Articular chondrocyte of knee joint (primary cell): ENCODE measurements at places on chromosomes 16 and 17. TPM values are rescaled to one million over a fixed set of nuclear protein-coding genes. Genes with fewer than 3 reads are reported as not detected.

LYRM9 gene
- total RNA-seq = 20.5 and 20.9 TPM in 2 replicates

SMCR8 gene
- total RNA-seq = 22.1 and 22.5 TPM in 2 replicates

ODAD4 gene
- total RNA-seq = 1.3 and 3.9 TPM in 2 replicates

RNF222 gene
- not detected in 2 replicates for total RNA-seq

KRTAP17-1 gene
- total RNA-seq = not detected in 2 replicates

GPR142 gene
- total RNA-seq = not detected in 2 replicates

SNX11 gene
- total RNA-seq = 11.9 and 12.1 TPM in 2 replicates

FOXC2 gene
- 1.6 and 2.7 TPM in 2 replicates for total RNA-seq

SYT17 gene
- total RNA-seq = 0.11 and 0.13 TPM in 2 replicates

RIPOR1 gene
- total RNA-seq = 25.7 and 26.1 TPM in 2 replicates
